ENCODE measurements at places on chromosomes 1 and 21. TPM values are rescaled to one million over a fixed set of nuclear protein-coding genes. Genes with fewer than 3 reads are reported as not detected.
A peak's percentile ranks its signal among the peaks of the same experiment; 100 is the strongest.

The CYP4A22 gene
- 2.6 TPM for total RNA-seq

GRCh38 chr1:54359393-54360162 lies 46.6 kb downstream of the SSBP3 start:
- DNase-seq: no peak

DNA sequence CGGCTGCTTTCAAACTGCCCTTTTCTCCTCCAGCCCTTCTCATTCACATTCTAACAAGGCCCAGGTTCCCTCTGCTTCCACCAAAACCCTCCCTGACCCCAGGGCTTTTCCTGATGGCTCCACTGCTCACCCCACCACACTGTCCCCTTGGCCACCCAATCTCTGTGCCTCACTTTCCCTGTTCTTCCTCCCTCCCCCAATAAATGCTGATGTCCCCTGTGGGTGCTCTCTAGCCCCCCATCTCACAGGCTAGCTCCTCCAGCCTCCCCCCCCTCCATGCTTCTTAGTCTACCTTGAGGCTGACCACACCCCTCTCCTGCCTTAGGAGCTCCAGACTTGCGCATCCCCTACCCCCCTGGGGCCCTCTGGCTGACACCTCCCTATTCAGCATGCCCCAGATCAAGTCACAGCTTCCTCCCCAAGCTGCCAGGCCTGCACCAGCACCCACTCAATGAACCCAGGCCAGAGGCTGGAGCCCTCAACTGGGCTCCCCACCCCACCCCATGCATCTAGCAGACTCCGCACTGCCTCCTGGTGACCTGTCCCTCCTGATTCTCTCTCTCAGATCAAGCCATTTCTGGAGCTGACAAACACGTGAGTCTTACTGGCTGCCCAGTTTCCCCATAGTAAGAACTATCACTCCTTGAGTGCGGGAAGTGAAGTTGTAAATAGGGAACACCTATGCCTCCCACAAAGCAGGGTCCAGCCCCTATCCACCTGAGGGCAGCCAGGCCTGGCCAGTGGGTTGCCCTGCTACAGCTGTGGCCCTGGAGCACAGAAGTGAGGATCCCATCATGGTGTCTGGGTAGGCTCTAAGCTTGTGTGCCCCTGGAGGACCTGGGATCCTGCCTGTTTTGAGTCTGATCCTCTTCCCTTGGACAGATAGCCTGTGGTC lies 117.9 kb downstream of the DMRTB1 start:
- no peak for DNase-seq

The LAMC2 gene
- total RNA-seq: 73.5 TPM

DNA sequence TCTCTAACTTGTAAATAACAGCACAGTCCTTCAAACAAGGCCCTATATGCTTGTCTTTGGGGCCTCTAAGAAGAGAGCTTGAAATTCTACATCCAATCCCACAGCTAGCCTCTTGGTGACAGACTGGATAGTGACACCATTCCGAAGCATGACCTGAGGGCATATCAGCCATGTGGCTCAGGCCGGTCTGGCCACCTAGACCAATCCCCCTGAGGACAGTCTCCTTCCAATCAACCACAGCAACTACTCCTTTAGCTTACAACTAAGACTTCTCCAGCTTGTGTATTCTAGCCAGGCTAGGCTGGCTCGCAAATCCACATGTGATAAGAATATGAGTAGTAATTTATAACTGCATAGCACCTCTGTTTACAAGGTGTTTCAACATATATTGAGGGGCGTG lies 14.0 kb downstream of the BCAR3 start:
- peak; percentile 17 for DNase-seq

GRCh38 chr1:88885933-88886332 lies 5.4 kb downstream of the GTF2B start:
- DNase-seq: no peak

- no peak for DNase-seq
These were observed 2.9 kb upstream of the DPH5 start for GRCh38 chr1:101028466-101028865.

The KCNE2 gene
- 4.9 TPM for total RNA-seq

The MYCL gene
- 6.3 TPM for total RNA-seq

GRCh38 chr1:21326861-21327344 lies 36.6 kb upstream of the ECE1 start:
- DNase-seq: no peak

The DHCR24 gene
- total RNA-seq: 297 TPM

- no peak for DNase-seq
These were observed 39.2 kb upstream of the LRRC8D start for GRCh38 chr1:89781494-89782126.

The PRAMEF4 gene
- not detected for total RNA-seq

DNA sequence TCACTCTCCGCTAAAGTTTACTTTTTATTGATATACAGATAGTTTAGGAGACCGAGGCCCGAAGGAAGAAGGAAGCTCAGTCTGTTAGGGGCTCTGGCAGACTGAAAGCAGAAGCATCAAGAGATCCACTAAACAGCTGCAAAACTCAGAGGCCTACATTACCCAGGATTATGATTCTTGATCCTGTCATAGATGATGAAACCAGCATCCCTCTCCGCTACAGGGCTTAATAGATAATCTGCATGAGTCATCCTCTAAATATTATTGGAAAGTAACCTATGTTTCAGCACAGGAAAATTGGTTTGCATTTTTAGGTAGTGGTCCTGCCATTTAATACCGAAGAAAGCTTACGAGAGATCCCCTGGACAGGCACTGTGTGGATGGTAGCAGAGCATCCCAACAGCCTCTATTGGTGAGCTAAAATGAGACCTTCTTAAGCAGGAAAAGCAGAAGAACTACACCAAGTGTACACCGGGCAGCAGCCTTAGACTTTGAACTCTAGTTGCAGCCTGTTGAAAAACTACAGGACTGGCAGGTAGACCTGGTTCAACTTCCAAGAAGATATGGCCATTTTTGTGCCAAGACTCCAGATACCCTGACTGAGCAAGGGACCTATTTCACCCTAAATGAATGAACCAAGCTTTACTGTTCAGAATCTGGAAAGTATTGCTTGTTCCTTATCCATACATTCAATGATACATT lies 6.8 kb downstream of the CASQ2 start:
- peak; percentile 26 for DNase-seq

Measured in hepatocyte (in vitro differentiated cells).